ENCODE measurements at places on chromosomes 5 and 9.

- DNase-seq, result no peak
Observed at GRCh38 chr9:34025062-34025461, 23.6 kb downstream of the UBAP2 start.

- no peak for DNase-seq
Observed at GRCh38 chr5:96087939-96088338, 126.3 kb upstream of the ELL2 start.

- DNase-seq, result no peak
Observed at GRCh38 chr9:130041648-130042405, 1.2 kb downstream of the FNBP1 start.

- DNase-seq, result no peak
Observed at GRCh38 chr9:113138760-113139159, 12.0 kb upstream of the SLC31A2 start.

DNA sequence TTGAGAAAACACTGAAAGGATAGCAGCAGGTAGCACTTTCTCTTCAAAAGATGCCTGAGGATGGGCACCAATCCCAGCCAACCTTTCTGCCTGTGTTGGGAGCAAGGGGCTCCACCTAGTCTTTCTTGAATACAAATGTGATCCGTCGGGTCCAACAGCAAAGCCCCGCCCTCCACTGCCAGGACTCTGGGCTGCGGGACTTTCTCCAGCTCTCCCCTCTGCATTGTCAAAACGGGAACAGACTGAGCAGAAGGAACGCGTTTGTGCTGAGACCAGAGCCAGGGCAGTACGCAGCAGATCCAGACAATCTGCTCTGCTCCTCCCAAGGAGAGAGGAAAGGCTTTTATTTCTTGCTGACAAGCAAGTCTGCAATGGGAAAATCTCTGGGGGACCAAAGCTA is 139.7 kb downstream of the SEC61B start:
- no peak for DNase-seq

DNA sequence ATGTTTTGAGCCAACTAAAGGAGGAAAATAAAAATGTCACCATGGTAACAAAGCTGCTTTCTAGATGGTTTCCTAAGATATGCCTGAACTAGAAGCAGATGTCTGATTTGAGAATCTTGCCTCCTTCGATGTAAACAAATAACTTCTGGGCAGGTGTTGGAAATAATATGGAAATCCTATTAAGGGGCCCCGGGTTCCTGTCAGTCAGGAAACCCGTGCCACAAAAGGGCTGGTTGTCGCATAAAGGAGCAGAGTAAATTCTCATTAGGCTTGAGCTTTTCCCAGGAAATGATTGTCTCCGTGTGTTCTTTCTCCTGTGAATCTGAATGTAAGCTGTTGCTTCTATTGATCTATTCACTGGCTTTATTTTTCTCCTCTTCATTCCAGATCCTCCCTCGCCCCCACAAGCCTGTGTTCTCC is 90.8 kb downstream of the TLE4 start:
- DNase-seq, result no peak

DNA sequence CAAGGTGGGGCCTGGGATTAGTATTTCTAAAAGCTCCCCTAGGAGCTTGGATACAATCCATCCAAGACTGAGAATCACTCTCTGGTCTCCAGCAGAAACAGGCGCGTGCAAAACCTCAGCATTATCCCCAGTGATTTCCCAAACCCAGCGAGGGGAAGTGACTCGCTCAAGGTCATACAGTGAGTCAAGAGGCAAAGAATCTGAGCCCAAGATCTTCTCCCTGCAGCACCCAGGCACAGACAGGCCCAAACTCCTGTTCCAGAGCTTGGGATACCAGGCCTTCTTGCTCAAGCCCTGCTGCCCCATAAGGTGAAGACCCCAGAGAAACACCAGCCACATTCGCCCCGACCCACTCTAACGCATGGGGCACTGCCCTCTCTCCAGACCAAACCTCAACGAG is 33.2 kb downstream of the SHB start:
- no peak for DNase-seq

GRCh38 chr9:84955971-84956370 is 286.4 kb downstream of the NTRK2 start:
- no peak for DNase-seq

DNA sequence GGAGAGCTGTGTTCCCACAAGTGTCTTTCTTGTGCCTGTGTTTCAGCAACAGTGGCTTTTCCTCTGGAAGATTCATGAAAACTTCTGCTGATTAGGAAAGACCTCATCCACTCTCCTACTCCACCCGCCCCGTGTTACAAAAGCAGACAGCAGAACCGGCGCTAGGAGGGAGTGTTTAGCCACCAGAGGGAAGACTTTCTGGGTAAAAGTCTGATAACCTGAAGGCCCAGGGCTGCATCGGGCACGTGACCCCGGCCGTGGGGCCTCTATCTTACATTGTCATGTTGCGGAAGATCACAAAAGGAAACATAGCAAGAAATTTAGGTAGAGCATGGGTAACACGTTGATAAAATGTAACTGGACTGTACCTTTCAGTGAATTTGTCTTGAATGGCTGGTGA is 32.0 kb upstream of the DMRT2 start:
- no peak for DNase-seq

- no peak for DNase-seq
Observed at GRCh38 chr9:10050016-10050415, 562.8 kb downstream of the PTPRD start.

DNA sequence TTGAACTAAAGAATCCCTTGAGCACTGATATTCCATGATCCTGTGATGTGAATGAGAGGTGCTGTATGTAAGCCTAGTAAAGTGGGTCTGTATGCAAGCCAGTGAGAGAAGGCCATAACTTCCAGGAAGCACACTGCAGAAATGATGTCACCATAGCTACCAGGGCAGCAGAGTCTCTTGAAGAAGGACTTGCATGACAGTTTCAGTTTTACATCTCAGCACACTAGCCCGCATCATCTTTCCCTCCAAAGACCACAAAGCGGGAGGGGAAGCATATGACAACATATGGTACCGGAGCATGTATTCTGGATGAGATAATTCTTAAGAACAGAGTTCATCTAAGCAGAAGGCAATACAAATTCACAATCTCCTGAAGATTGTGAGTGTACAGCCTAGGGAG is 37.6 kb upstream of the MAST4 start:
- no peak for DNase-seq

DNA sequence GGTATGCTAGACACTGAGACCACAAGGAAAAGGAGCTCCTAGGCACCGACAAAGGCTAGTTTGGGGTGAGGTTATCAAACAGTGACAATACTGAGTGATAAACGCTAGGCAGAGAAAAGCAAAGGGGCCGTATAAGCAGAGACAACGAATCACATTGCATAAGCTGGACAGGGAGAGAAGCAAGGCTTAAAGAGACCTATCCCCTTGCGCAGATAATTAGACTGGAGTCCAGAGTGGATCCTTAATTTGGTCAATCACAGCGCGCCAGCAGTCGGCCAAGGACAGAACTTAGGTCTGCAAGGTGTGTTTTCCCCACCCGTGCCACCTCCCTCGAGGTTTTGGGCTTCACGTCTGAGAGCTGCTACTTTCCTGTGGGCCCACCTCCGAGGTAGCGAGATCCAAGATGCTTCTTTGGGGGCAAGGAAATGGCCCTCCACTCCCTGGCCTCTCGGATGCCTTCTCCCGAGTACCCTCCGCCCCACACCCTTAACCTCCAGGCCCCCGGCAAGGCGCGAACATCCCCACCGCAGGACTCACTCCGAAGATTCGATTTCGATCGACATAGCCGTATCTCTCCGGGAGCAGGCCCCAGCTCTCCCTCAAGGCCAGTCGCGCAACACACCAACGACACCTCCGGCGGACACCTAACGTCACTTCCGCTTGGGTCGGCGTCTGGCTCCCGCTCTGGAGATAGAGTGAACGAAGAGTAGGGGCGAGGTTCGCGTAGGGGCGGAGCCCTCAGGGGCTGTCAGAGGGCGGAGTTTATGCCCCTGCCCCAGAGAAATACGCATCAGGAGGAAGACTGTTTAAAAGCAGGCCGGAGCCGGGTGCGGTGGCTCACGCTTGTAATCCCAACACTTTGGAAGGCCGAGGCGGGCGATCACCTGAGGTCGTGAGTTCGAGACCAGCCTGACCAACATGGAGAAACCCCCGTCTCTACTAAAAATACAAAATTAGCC is at the start of gene SMU1:
TSS of gene SMU1 (minus strand) at position 629 of the 959 bp plus-strand sequence. CDS start at position 563, 66 bp downstream.
- peak; percentile 92 for DNase-seq

GRCh38 chr5:10555277-10555684 is 8.6 kb upstream of the ANKRD33B start:
- no peak for DNase-seq

- DNase-seq, result no peak
Observed at GRCh38 chr9:92455217-92455616, 27.1 kb downstream of the ASPN start.

GRCh38 chr9:70020991-70021571 is 22.6 kb upstream of the MAMDC2 start:
- no peak for DNase-seq

DNA sequence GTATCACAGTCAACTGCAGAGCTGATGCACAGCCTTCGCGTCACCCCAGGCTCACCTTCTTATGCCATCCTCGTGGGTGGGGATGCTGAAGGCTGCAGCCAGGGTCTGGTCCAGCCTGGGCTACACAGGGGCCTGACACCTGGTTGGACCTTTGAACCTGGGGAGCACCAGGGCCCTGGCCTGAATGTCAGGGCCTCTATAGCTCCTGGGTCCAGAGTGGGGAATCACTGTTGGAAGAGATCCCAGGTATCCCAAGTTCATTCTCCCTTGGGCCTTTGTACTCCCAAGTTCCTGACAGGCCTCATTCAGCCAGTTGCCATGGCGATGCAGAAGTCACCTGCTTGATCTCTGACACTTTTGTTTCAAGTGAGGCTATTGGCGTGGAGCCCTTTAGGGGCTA is 43.8 kb downstream of the ZNF618 start:
- DNase-seq, result no peak

GRCh38 chr5:163505049-163505367 is 411 bp upstream of the MAT2B start:
- no peak for DNase-seq

GRCh38 chr9:136592666-136593065 is 46.8 kb upstream of the NOTCH1 start:
- DNase-seq, result no peak

DNA sequence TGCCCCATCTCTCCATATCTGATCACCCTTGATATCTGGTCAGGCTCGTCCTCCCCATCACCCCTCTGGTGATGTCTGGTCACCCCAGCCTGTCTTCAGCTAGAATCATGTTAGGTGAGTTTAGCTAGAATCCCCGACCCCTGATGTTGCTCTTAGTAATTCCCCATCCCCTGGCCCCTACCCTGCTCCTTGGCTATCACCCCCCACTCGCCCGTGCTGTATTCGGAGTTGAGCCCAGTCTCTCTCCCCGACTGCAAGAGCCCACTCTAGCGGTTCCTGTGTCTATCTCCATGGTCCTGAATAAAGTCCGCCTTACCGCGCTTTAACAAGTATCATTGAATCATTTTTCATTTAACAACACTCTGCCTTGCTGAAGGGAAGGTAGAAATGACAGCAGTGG is 33.7 kb downstream of the ADAMTS2 start:
- no peak for DNase-seq

GRCh38 chr9:21969011-21969940 is 24.9 kb downstream of the CDKN2A start:
- DNase-seq, result no peak

DNA sequence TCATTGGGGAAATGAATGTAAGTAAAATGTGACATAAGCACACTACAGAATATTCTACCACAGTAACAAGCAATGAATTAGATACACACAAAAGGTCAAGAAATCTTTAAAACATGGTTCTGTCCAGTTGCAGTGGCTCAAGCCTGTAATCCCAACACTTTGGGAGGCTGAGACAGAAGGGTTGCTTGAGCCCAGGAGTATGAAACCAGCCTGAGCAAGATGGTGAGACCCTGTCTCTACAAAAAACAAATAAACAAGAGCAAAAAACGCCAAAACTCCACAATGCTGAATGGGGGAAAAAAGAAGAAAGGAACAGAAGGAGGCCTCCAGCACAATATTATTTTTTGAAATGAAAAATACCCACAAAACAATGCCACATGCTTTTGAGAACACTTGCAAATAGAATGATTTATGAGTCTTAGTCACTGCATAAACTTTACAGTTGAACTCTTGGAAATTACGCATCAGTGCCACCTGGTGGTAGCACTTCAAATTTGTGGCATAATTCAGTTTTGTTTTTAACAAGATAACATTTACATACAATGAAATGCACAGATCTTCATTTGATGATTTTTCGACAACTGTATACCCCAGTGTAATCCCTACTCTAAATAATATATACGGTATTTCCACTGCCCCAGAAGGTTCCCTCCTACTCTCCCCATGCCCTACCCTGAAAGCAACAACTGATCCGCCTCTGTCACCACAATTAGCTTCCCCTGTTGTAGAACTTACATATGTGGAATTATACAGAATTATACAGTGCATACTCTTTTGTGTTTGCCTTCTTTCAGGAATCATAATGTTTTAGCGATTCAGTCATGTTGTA is 14.4 kb upstream of the SPINK4 start:
- DNase-seq, result peak; percentile 59

GRCh38 chr5:108867656-108868055 is 120.0 kb downstream of the FER start:
- DNase-seq, result no peak

DNA sequence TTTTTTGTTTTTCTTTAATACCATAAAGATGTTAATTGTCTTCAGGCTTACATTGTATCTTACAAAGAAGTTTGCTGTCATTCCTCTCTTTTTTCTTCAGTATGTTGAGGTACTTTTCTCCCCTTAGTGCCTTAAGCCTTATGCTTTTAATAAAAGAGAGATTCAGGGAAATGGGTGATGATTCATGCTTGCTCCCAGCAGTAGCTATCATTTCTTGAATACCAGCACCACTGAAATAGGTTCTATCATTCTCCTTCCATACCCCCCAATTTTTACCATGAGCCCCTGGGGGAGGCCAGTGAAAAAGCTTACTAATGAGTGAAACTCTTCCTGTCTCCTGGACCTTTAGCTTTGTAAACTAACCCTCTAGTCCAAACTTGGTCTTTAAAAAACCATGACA is 165.0 kb downstream of the FBXL7 start:
- no peak for DNase-seq

DNA sequence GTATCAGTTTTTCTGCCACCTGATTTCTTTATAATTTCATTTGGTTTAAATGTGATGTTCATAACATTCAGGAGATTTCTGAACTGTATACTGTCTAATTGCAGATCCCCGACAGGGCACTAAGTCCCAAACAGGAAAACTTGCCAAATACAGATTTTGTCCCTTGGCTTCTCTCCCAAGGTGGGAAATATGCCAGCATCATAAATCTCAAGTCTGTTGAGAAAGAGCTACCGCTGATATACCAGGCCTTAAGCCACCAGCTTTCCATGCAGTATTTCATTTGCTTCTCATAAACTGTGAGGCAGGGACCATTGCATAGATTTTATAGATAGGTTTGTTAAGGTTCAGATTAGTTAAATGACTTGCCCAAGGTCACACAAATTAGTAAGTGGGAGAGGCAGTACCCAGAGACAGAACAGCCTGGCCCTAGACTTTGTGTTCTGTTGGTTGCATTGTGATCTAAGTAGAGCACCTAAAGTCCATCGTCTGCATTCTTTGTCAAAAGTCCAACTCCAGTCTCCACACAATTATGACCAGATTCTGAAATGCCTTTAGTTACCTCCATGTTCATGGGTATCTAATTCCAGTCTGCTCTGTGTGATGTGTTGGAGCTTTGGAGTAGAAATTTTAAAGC is 16.2 kb downstream of the GPR21 start:
- DNase-seq, result peak; percentile 83

- no peak for DNase-seq
Observed at GRCh38 chr5:84605241-84605640, 220.6 kb upstream of the EDIL3 start.

All from LNCaP clone FGC (cell line).